Activated CD4-positive, alpha-beta T cell treated with anti-CD3 and anti-CD28 coated beads, Interleukin-2, amount 50 U/mL, for 24 hours (primary cell): ENCODE measurements at places on chromosomes 6 and 20.

- no peak for DNase-seq
Observed at GRCh38 chr20:18987781-18988360, 174.3 kb downstream of the SCP2D1 start.

GRCh38 chr20:10350188-10350842 is 83.7 kb downstream of the MKKS start:
- DNase-seq: no peak

- DNase-seq: no peak
Observed at GRCh38 chr6:96381246-96381645, 140.4 kb upstream of the UFL1 start.

GRCh38 chr20:40630713-40631112 is 58.3 kb downstream of the MAFB start:
- DNase-seq: no peak

- no peak for DNase-seq
Observed at GRCh38 chr6:156689656-156690055, 87.5 kb upstream of the ARID1B start.

DNA sequence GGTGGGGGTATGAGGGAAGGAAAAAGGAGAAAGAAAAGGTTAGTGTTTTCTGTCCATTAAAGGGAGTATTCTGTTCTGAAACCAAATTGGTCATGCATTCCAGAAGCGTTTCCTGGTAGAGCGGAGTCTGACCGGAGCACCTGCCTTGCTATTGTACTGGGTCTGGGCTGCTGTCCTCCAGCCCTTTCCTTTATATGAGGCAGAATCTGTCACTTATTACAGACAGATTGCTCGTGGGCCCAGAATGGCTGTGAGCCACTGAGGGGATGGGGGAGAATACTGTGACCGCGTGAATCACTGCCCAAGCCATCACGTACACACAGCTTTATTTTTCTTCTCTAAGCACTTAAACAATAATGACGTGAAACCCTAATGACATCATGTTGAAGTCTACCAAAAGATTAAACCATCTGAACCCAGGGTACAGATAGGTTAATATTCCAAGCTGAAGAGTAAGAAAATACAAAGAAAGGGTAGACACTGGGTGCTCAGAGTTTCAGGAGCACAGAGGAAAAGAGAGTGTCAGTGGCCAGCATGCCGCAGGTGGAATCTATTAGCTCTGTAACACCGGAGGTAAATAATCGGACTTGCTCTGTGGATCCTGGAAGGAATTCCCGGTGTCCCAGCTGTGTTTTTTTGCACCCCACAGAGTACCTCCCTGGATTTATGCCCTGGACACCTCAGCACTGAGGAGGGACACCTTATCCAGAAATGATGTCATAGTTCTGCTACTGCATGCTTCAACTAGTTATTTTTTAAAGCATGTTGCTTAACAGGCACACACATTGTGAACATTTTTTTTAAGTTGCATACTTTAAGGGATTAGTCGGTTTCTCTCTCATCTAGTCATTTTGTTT is 573.3 kb downstream of the PKHD1 start:
- no peak for DNase-seq

DNA sequence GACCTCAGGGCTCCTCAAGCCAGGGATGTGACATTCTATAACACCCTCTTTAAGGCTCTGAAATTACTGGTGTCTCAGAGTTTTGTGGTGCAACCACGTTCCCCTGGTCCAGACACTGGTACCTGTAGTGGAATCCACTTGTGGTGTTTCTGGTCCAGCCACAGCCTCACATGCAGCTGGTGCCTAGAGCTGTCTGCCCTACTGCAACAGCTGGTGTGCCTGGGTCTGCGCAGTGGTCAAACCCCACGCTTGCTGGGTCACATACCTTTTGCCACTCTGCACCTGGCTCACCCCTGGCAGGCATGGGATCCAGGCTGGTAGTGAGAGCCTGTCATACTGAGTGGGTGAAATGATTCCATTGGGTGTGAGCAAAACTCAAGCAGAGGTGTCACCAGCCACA is 1230.2 kb upstream of the EYS start:
- DNase-seq: no peak

DNA sequence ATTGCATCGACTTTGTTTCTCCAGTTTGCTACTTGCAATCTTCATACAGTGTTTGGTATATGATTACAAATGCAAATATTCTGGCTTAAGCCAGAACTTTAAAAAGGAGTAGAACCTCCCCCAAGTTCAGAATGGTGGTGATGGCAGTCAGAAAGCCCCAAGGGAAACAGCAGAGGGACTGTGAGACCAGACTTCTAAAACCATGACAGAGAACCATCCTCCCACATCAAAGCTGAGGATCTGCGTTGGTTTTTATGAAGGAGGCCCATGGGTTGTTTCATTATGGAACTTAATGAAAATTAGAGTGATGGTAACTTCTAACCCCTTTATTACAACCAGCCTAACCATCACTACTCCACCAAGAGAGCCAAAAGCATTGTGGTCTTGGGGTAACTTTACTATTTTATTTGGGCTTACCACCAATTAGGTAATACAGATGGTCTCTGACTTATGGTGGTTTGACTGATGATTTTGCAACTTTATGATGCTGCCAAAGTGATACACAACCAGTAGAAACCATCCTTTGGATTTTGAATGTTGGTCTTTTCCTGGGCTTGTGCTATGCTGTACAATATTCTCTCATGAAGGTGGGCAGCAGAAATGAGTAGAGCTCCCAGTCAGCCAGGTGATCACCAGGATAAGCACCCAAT is 10.9 kb upstream of the MRS2 start:
- no peak for DNase-seq

DNA sequence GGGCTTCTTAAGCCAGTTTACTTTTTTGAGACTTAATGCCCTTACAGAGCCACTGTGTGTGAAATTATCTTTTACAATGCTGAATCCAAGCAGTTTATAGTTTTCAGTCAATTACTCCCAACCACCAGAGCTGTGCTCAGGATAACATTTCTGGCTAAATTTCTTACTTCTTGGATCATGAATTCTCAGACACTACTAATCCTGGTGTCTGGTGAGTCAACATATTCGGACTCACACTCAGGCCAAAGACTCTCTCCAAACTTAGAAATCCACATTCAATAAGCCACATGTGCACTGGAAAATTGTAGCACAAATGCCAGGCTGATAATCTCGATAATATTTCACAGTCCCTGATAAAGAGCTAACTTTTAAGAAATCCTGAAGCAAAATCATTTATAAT is 49.0 kb downstream of the PTPRT start:
- DNase-seq: no peak

DNA sequence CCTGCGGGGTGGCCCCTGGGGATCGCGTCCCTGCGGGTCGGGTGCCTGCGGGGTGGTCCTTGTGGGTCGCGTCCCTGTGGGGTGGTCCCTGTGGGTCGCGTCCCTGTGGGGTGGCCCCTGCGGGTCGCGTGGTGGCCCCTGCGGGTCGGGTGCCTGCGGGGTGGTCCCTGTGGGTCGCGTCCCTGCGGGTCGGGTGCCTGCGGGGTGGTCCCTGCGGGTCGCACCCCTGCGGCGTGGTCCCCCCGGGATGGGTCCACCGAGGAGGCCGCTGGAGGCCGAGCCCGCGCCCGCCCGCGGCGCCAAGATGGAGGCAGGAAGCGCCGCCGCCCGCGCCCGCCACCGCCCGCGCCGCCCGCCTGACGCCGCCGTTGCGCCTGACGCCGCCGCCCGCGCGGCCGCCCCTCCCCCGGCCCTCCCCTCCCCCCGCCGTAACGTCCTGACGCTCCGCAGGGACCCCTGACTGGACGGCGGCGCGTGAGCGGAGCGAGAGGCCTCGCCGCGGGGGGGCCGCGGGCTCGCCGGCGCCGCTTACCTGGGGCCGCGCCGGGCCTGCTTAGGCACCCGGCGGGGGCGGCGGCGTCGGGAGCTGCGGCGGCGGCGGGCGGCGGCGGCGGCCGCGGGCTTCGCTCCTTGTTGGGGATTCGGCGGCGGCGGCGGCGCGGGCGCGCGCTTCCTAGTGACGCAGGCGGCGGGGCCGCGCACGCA is at the start of gene GMEB2:
Gene GMEB2, minus strand, starts transcription at position 678 of the 705 bp plus-strand sequence. CDS start 7,704 bp downstream, outside the sequence.
- DNase-seq: peak; percentile 57

DNA sequence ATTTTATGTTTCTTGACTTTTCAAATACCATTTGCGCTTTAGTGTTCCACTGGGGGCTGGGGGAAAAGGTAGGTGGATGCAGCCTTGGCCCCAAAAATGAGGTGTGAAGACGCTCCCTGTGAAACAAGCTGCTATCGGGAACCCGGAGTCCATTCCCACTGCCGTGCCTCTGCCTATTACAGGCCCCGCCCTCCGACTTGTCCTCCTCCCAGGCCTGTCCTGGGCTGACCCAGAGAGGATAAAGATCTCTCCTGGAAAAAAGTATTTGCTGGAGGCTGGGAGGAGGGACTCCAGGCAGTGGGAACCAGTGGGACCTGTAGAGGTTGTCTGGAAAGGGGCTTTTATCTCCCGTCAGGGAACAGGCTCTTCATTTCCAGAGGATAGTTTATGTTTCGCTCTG is 215.0 kb downstream of the SLC24A3 start:
- DNase-seq: no peak

- no peak for DNase-seq
Observed at GRCh38 chr6:113147544-113147943, 709.6 kb upstream of the MARCKS start.

GRCh38 chr20:44273231-44274215 is 26.4 kb downstream of the GDAP1L1 start:
- DNase-seq: no peak

DNA sequence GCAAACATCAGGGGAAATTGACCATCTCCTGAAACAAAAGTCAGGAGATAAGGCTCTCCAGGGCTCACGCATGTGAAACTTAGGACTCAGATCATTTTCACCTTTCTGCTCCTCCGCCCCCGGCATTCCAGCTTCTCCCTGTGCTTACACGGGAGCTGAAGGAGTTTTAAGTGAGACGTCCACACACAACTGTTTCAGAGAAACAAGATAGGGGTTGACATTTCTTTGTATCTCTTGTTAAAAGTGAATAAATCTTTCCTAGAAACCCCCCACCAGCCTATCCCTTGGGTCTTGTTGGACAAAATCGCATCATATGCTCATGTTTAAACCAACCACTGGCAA is 46.1 kb downstream of the FAM50B start:
- no peak for DNase-seq

DNA sequence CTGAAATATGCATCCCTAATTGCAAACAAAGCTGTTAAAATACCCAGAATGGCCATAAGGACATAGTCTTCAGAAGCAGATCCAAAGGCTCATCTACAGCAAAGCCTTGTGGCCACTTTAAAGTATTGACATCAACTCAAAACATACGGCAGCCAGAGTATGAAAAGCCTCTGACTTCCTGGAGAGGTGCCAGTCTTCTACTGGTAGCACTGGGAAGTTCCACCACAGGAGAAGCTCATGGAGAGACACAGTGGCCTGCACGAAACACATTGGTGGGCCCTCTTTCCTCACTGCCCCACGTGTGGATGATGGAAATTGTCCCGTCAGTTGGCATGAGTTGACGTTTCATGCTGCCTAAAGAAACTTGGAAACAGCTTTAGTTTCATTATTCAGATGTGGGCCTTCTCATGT is 202.6 kb upstream of the HEY2 start:
- DNase-seq: no peak

- DNase-seq: no peak
Observed at GRCh38 chr6:143140767-143141166, 80.1 kb downstream of the AIG1 start.

- DNase-seq: peak; percentile 41
Observed at GRCh38 chr20:43722153-43722505, 4.7 kb downstream of the GTSF1L start.

- DNase-seq: no peak
Observed at GRCh38 chr6:129894921-129895320, 33.8 kb upstream of the TMEM244 start.

GRCh38 chr20:37810027-37810426 is 92.9 kb upstream of the VSTM2L start:
- no peak for DNase-seq

- DNase-seq: no peak
Observed at GRCh38 chr6:166957805-166958076, 1.4 kb upstream of the RNASET2 start.

GRCh38 chr6:6886886-6887285 is 220.9 kb upstream of the RREB1 start:
- no peak for DNase-seq

- no peak for DNase-seq
Observed at GRCh38 chr20:23237201-23237600, 113.4 kb upstream of the NXT1 start.

GRCh38 chr20:54475334-54476168 is at the start of gene DOK5:
Gene DOK5 (plus strand): TSS chr20:54475593. CDS start chr20:54475947, 354 bp downstream.
- no peak for DNase-seq

DNA sequence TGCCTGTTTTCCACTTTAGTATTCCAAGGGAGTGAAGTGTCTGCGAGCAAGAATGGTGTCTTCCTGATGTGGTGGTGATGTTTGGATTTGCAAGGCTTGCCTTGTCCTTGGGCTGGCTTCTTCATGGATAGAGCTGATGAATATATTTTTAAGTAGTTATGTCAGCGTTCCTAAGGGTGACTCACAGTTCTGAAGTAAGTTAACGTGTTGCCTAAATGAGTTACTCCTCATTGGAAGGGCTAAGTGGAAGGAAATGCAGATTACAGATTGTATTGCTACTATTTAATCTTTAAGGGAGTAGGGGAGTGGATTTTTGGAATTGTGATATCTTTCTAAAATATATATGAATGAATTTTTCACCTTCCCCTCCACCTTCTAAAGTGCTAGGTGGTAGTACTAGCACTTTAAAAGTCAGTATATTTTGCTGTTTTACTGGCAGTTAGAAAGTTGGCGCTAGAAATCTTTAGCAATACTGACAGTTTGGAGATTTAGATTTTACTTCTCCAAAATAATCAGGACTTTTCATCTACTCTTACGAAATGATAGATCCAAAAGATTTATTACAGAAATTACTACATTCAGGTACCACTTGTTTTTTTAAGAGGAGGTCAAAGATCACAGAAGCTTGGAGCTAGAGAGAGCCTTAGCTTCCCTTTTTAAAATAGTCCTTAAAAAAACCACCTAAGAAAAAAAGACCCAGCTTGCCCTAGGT is 197.4 kb downstream of the JARID2 start:
- no peak for DNase-seq

DNA sequence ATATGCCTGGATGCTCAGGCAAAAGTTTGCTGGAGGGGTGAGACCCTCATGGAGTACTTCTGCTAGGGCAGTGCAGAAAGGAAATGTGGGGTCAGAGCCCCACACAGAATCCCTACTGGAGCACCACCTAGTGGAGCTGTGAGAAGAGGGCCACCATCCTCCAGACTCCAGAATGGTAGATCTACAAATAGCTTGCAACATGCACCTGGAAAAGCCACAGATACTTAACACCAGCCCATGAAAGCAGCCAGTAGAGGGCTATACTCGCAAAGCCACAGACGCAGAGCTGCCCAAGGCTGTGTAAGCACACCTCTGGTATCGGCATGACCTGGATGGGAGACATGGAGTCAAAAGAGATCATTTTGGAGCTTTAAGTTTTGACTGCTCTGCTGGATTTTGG is 60.7 kb upstream of the GJE1 start:
- no peak for DNase-seq

- DNase-seq: no peak
Observed at GRCh38 chr6:159701413-159701999, 8.5 kb upstream of the SOD2 start.

DNA sequence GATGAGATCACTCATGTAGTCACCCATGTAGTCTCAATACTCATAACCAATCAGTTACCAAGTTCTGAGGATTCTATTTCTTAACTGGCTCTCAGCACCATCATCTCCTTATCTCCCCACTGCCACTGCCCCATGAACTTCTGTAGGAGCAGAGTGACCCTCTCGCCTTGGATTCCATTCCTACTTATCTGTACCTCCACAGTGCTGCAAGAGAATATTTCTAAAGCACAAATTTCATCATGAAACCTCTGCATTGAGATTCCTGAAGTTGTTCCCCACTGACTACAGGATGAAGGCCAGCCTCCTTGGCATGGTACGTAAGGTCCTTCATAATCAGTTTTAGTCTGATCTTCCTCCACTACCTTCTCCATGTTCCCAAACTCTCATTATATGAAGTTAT is 34.8 kb downstream of the BACH2 start:
- DNase-seq: no peak
